ENCODE measurements at places on chromosomes 2 and 18.

- no peak for ATAC-seq
These were observed 157.2 kb downstream of the WDSUB1 start for GRCh38 chr2:159129269-159129668.

- no peak for ATAC-seq
These were observed 15.1 kb downstream of the OXER1 start for GRCh38 chr2:42748840-42749239.

DNA sequence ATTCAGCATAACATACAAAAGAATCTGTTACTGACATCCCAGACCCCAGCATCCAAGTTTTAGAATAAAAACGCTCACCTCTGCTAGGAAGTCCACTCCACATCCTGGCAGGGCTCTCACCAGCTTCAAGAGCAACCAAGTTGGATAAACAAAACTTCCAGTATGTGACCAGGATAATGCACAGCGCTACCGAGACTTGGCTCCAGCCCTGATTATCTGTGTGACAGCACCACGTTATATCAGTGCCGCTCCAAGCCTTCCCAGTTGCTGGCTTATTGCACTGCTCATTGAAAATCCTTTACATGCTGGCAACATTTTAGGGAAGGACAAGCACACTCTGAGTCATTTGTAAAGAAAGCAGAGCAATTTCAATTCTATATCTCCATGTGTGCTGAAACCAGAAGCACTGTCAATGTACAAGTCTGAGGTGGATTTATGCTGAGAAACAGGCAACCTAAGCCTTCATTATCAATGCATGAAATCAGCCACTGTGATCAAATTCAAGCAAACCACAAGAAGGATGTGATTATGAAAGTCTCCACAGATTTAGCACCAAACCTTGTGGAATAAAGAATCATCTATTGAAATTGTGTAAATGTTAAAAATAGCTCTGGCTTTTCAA, 115.7 kb downstream of the ZNF385B start:
- ATAC-seq = no peak

DNA sequence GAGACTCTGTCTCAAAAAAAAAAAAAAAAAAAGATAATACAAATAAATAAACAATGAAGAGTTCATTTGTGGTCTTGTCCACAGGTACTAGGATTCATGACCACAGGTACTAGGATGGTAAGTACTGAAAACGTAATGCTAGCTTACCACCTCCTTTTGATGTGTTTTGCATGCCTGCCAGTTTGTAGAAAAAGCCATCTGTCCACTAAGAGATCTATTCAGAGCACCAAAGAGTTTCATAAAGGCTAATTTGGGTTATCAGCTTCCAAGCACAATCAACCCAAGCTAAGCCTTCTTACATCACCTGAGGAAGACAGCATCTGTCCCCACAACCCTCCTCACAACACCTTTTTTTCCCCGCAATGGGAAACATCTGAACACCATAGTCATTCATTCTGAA, 477.2 kb downstream of the ZEB2 start:
- no peak for ATAC-seq

DNA sequence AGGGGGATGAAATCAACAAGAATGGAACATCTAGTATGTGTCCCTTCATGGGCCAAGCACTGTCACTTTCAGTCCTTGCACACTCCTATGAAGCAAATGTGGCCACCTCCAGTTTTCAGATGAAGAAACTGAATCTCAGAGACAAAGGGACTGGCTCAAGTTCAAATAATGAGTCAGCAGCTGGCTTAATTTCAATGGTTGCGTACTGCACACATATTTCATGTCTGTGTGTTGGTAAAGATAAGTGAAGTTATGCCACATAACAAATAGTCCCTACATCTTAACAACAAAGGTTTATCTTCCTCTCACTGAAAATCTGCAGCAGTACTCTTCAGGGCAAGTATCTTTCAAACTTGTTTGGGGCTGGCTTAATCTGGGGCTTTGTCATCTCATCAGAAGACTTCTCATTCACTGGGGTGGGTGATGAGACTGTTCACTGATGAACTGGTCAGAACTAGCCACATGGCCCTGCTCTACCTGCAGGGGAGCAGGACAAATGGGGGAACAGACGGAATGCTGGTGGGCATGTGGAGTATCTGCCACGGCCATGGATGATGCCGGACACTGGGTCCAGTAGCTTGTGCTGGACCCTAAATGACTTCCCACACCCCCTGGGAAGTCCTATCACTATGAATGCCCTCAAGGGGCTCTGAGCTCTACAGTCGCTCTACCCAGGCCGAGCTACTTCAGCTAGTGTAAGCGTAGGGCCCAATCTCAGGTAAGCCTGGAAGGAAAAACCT, 263.2 kb downstream of the CYP26B1 start:
- ATAC-seq = no peak

DNA sequence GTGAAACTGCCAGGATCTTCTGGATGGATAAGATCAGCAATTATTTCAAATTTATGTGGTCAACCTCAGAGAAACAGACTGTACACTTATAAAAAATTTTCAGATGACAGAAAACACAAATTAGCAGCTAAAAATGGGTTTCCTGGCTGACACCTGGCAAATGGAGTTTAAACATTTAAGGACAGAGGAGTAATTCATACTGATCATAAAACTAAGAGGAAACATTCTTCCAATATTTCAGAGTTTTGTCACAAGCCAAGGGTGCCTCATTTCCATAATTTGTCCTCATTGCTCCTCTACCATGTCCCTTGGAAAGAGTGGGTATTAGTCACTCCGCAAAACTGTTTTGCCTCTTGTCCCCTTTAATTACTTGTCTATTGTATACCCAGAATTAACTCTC, 70.2 kb downstream of the TMEFF2 start:
- no peak for ATAC-seq

DNA sequence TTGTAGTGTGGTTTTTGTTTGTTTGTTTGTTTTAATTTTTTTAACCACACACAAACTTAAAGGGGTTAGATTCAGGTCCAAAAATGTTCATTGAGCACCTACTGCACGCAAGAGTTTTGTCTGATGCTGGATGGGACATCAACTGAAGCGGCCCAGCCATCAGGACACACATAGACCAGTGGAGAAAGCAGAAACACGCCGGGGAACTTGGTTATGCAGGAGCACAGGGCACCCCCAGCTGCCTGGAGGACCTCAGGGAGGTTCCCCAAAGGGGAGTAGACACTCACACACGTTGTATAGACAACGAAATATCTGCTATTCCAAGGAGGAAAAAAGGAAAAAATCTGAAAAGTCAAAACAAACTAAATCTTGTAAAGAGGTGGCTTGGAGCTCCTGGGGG, 191.7 kb downstream of the GBX2 start:
- ATAC-seq = no peak

GRCh38 chr2:159497256-159497655, 119.1 kb downstream of the BAZ2B start:
- no peak for ATAC-seq

DNA sequence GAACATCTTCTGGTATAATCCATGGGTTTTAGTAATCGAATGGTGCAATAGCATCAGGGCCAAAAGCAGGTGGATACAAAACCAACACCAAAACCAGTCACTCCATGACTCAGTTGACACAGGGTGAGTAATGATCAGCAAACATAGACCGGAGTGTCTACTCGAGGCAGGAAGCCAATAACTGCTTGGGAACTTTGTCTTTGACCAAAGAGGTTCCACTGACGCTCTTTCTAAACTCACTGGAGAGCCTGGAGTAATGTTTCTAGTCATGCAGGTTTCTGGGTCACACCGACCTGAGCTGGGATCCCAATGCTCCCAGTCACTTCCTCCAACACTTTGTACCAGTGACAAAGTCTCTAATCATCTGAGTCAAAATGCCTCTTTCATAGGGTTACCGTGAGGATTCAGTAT, 30.9 kb downstream of the MREG start:
- ATAC-seq = peak; percentile 77

- no peak for ATAC-seq
These were observed 184.8 kb upstream of the SP5 start for GRCh38 chr2:170530284-170530745.

DNA sequence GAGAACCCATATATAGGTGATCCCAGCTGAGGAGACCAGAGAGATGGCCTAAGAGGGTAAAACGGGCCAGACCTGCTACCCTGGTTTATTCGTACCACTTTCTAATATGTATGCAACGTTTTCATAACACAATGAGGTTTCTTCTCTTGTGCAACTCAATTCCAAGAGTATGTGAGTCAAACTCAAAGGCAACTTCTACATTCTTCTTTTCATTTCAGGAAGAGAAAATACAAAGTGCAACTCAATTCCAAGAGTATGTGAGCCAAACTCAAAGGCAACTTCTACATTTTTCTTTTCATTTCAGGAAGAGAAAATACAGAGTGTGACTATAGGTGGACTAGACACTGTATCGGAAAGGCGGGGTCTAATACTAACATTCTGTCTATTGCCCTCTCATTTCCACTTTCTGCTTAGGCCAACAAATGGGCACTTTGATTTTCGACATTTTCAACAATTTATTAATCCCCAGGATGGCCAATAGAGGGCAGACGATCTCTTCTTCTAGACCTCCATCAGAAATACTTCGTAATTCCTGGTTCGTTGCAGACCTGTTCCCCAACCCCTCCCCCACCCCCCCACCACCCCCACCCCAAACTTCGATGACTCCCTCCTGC, 3.7 kb upstream of the CRIM1 start:
- no peak for ATAC-seq

DNA sequence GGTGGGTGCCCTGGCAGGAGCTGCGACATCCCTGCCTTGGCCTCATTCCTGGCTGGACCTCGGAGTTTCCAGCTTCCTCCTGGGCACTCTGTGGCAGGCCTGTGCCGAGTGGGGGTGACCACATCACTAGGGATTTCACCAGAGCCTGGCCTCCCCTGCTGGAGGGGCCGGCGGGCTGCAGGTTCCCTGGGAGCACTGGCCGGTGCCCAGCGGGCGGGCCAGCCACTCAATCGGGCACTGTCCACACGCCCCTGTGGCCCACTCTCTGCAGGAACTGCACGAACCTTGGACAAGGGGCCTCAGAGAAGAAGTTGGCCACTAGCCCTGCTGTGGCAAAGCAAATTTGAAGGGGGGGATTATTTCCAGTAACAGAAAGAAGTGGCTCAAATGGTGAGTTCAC, 110.7 kb upstream of the APCDD1 start:
- ATAC-seq = no peak

DNA sequence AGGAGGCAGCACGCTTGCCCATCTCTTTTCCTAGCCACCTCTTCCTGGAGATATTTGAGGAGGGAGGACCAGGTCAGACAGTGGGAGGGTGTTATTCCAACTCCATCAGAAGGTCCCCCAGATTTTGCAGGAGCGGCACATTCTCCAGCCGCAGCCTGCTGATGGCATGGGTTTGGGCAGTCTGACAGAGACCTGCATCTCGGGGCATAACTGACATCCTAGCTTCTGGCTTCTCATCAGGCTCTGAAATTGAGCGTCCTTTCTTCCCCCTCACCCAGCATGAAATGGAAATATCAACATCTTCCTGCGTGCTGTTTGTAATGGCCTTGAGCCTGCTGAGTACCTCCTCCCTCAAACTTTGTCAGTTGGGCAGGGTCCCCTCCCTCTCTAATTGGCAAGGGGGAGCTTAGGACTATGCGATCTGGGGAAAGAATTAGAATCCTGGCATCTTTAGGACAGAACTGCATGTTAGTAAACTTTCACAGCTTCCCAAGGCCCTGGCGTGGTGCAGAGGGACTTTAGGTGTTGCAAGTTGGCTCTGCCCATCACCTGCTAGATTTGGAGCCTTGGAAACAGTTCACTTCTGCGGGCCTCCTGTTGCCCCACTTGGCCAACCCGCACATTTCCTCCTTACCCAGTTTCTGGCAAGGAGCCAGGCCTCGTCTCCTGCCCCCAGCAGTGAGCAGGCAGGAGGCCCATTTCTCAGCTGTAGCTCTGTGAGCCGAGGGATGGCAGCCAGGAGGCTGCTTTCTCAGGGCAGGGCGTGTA, 2.2 kb downstream of the ITM2C start:
- no peak for ATAC-seq

- no peak for ATAC-seq
These were observed 35.7 kb downstream of the ZNF516 start for GRCh38 chr18:76459312-76459686.

GRCh38 chr2:173749315-173749714, 215.9 kb downstream of the SP3 start:
- ATAC-seq = no peak

- no peak for ATAC-seq
These were observed 682 bp upstream of the SCLY start for GRCh38 chr2:238060096-238060541.

DNA sequence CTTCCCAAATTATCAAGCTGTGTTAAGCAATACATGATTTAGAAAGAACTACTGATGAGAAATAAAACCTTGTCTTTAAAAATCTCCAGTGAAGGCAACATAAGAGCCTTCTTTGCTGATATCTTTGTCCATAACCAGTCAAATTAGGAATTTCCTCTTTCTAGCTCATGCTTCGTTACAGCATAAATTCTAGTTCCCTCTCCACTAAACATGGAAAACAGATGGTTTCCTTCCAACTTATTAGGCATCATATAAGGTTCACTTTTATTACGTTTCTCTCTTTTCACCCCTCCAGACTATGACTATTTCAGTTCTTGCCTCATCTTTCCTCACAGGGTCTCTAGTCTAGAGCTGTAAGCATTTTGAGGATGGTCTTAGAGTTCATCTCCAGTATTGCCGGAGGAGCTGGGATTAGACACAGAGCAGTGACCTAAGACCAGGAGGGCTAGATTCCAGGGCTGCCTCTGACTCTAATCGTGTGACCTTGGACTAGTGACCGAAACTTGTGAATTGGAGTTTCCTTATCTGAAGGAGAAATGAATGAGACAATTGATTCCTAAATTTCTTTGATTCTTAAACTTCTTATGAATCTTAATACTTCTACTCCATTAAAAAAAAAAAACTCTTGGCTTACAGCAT, 195.5 kb upstream of the APCDD1 start:
- no peak for ATAC-seq

DNA sequence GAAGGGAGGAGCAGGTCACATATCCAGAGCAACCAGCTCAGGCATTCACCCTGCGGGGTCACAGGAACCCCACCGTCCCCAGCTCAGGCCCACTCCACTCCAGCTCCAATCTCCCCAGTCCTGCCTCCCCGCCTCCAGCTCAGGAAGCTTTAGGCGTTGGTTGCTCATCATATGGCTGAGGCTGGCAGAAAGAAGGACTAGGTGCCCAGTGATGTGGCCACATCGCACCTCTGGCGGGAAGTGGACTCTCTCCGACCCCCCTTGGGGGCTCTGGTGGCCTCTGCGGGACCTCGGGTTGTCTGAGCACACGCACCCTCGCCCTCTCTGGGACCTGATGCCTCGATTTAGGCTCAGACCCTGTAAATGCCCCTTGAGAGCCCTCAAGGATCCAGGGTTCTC, 187.7 kb downstream of the ZFP36L2 start:
- ATAC-seq = no peak

GRCh38 chr2:59383473-59383872, 1142.3 kb upstream of the FANCL start:
- ATAC-seq = no peak

Data from activated CD4-positive, CD25-positive, alpha-beta regulatory T cell treated with anti-CD3 and anti-CD28 coated beads, Interleukin-2, amount 50 U/mL, for 24 hours (primary cell).